ENCODE measurements at places on chromosomes 2 and 18. TPM values are rescaled to one million over a fixed set of nuclear protein-coding genes. Genes with fewer than 3 reads are reported as not detected.

Gene IL36RN
- total RNA-seq: not detected

Gene NCKAP5
- total RNA-seq: 20.2 TPM

Gene CD28
- 3.0 TPM for total RNA-seq

Gene IL37
- total RNA-seq: not detected

Gene RRM2
- total RNA-seq: 15.6 TPM

Gene CRYGD
- total RNA-seq: not detected

Gene FMNL2
- 45.6 TPM for total RNA-seq

Gene C2orf81
- 16.9 TPM for total RNA-seq

GRCh38 chr2:41872646-41873045 is 175.2 kb upstream of the PKDCC start:
- no peak overlapping the region for H3K4me3 ChIP-seq
- no peaks in the 10 kb centered on the region for H3K27me3 ChIP-seq
- no peak overlapping the region for H3K27ac ChIP-seq
- no peak for DNase-seq
- H3K36me3 ChIP-seq: no peaks in the 10 kb centered on the region

GRCh38 chr2:27378096-27378808 is 2.3 kb downstream of the ZNF513 start:
- no peak overlapping the region for H3K4me3 ChIP-seq
- peaks cover 56% of the 10 kb centered on the region for H3K36me3 ChIP-seq
- H3K27me3 ChIP-seq: no peaks in the 10 kb centered on the region
- no peak for DNase-seq
- H3K4me1 ChIP-seq: peaks cover 4% of the 10 kb centered on the region

- no peak overlapping the region for H3K27ac ChIP-seq
- H3K27me3 ChIP-seq: no peaks in the 10 kb centered on the region
- peaks cover 23% of the 10 kb centered on the region for H3K4me1 ChIP-seq
Observed at GRCh38 chr2:239247401-239248245, 153.2 kb downstream of the HDAC4 start.

DNA sequence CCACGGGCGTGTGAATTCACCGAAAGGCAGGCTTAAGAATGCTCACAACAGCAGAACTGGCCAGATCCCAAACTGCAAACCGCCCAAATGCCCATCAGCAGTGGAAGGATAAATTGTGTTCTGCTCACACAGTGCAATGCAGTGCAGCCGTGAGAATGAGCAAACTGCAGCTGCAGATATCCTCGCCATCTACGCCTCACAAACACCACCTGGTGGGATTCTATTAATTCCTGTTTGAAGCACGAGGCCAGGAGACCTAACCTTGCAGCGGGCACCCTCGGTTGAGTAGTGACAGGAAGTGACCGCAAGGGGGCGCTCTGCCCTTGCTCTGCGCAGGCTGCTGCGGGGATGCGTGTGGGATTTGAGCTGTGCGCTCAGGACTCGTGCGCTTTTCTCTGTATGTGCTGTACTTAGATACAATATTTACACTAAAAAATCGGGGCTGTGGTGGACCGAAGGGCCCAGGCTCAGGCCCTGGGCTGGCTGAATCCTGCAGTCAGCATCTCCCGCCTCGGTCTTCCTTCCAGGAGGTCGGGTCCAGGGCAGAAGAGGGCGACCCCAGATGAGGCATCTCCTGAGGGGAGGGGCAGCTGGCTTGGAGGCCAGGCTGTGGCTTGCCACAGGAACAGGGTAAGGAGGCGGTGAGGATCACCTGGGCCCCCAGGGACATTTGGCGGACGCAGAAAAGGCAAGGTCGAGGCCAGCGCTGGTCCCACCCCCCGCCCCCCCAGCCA is 19.8 kb upstream of the PDIA6 start:
- peaks cover 3% of the 10 kb centered on the region for H3K4me1 ChIP-seq
- H3K27ac ChIP-seq: no peak overlapping the region
- H3K36me3 ChIP-seq: no peaks in the 10 kb centered on the region

GRCh38 chr2:128354726-128355470 is 36.2 kb upstream of the HS6ST1 start:
- H3K27me3 ChIP-seq: no peaks in the 10 kb centered on the region
- DNase-seq: no peak
- no peaks in the 10 kb centered on the region for H3K4me1 ChIP-seq
- no peak overlapping the region for H3K4me3 ChIP-seq
- H3K27ac ChIP-seq: no peak overlapping the region

GRCh38 chr18:9851511-9851910 is 34.3 kb upstream of the TXNDC2 start:
- H3K4me1 ChIP-seq: no peaks in the 10 kb centered on the region
- H3K27me3 ChIP-seq: no peaks in the 10 kb centered on the region
- H3K27ac ChIP-seq: no peak overlapping the region
- no peak for DNase-seq
- no peaks in the 10 kb centered on the region for H3K36me3 ChIP-seq

DNA sequence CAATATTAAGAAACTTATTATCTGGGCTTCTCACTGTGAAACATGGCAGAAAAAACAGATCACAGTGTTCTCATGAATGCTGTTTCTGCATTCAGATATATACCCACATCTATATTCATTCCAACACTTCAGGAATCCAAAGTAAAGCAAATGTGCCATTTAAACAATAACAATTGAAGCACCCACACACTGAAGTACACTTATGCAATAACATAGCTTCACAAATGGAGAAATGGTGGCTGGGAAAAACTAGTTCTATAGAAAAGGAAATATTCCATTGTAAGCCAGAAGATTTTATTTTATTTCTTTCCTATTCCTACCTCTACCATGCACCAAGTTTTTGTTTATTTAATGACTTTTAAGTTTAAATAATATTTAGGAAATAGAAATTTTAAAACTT is 111.9 kb downstream of the DPP4 start:
- H3K27ac ChIP-seq: no peak overlapping the region
- no peaks in the 10 kb centered on the region for H3K4me1 ChIP-seq
- H3K36me3 ChIP-seq: no peaks in the 10 kb centered on the region
- no peaks in the 10 kb centered on the region for H3K27me3 ChIP-seq

GRCh38 chr18:71252351-71252865 is 963.6 kb downstream of the SOCS6 start:
- no peaks in the 10 kb centered on the region for H3K4me1 ChIP-seq
- H3K4me3 ChIP-seq: no peak overlapping the region
- no peaks in the 10 kb centered on the region for H3K36me3 ChIP-seq
- no peaks in the 10 kb centered on the region for H3K27me3 ChIP-seq

DNA sequence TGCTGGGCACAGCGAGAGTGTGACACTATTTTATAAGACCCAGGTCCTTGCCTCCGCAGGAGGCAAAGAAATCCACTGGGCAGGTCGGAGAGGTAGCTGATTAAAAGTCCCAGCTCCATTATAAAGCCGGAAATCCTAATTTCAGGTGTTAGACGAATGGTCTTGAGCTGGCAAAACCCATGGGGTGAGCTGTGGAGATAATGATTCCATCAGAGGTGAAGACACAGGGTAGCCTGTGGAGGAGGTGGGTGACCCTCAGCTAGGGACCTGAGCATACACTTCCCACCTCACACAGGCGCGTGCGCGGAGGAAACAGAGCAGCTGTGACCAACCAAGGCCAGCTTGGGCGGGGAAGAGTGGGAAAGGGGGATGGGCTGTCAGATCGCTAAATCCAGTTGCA is 201.7 kb upstream of the CXCR4 start:
- no peak overlapping the region for H3K4me3 ChIP-seq
- H3K27me3 ChIP-seq: no peaks in the 10 kb centered on the region
- DNase-seq: no peak
- no peak overlapping the region for H3K27ac ChIP-seq
- H3K36me3 ChIP-seq: no peaks in the 10 kb centered on the region

GRCh38 chr18:2442006-2442405 is 129.3 kb downstream of the METTL4 start:
- no peaks in the 10 kb centered on the region for H3K27me3 ChIP-seq
- no peaks in the 10 kb centered on the region for H3K36me3 ChIP-seq
- DNase-seq: no peak
- H3K4me3 ChIP-seq: no peak overlapping the region
- no peaks in the 10 kb centered on the region for H3K4me1 ChIP-seq

- no peaks in the 10 kb centered on the region for H3K4me1 ChIP-seq
- H3K36me3 ChIP-seq: no peaks in the 10 kb centered on the region
- no peak for DNase-seq
Observed at GRCh38 chr2:98634406-98635092, 26.2 kb downstream of the UNC50 start.

GRCh38 chr2:215503381-215503780 is 67.5 kb upstream of the FN1 start:
- no peaks in the 10 kb centered on the region for H3K36me3 ChIP-seq
- DNase-seq: no peak
- H3K4me3 ChIP-seq: no peak overlapping the region
- no peak overlapping the region for H3K27ac ChIP-seq
- H3K4me1 ChIP-seq: no peaks in the 10 kb centered on the region
- no peaks in the 10 kb centered on the region for H3K27me3 ChIP-seq

DNA sequence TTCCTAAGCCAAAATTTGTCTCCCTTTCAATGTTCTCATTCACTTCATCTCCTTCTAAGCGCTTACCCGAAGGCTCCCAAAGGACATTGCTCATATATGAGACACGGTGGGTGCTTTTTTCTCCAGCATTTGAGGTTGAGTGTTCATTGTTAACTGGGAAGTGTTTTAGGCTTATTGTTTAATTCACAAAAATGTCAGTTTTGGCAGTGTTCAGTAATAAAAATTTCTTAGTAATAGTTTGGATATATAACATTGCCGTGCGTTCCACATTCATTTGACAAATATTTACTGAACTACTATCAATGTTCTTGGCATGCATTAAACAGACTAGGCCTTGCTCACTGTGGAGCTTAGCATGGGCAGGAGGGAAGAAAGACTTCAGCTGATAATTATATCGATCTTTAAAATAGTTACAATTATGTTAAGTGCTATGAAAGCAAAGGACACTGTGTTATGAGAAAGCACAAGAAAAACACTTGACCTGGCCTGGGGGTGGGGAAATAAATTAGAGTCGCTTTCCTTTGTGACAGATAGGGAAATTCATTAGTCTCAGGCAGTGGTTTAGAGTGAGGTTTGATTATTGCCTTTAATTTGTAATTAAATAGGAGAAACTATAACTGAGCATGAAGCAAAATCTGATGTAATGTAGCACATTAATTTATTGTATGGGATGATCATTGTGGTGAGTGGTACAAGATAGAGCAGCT is 82.2 kb upstream of the DOCK10 start:
- H3K27me3 ChIP-seq: no peaks in the 10 kb centered on the region
- no peak for DNase-seq
- H3K4me3 ChIP-seq: no peak overlapping the region
- H3K27ac ChIP-seq: no peak overlapping the region
- H3K4me1 ChIP-seq: no peaks in the 10 kb centered on the region
- no peaks in the 10 kb centered on the region for H3K36me3 ChIP-seq

DNA sequence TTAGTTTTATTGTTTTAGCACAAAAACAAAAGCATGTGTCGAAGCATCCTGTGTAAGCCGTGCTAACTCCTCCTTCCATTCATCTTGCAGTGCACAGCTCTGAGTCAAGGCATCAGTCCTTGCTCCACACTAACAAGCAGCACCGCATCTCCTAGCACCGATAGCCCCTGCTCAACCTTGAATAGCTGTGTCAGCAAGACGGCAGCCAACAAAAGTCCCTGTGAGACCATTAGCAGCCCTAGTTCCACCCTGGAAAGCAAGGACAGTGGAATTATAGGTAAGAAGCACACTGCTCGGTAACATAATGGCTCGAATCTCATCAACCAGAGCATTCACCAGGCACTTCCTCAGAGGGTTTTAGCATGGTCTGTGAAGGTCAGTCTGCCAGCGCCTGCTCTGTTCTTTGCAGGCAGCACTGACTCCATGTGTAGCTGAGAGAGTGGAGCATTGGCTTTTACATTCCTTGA is 136.2 kb downstream of the WDSUB1 start:
- no peaks in the 10 kb centered on the region for H3K27me3 ChIP-seq
- no peak for DNase-seq
- peak overlapping the region; percentile 60 for H3K27ac ChIP-seq
- H3K4me3 ChIP-seq: no peak overlapping the region

DNA sequence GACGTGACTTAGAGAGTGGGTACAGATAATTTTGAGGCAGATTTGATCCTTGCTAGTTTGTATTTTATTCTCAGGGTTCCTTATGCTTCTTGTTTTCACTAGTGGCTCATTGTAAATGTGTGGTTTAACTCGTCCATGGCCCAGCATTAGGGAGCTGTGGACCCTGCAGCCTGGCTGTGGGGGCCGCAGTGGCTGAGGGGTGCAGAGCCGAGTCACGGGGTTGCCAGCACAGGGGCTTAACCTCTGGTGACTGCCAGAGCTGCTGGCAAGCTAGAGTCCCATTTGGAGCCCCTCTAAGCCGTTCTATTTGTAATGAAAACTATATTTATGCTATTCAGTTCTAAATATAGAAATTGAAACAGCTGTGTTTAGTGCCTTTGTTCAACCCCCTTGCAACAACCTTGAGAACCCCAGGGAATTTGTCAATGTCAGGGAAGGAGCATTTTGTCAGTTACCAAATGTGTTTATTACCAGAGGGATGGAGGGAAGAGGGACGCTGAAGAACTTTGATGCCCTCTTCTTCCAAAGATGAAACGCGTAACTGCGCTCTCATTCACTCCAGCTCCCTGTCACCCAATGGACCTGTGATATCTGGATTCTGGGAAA is 269.9 kb downstream of the MYT1L start:
- no peak for DNase-seq
- H3K27ac ChIP-seq: no peak overlapping the region
- peaks cover 3% of the 10 kb centered on the region for H3K27me3 ChIP-seq
- no peaks in the 10 kb centered on the region for H3K4me1 ChIP-seq
- H3K36me3 ChIP-seq: no peaks in the 10 kb centered on the region
- H3K4me3 ChIP-seq: no peak overlapping the region

- H3K27me3 ChIP-seq: no peaks in the 10 kb centered on the region
- H3K36me3 ChIP-seq: peaks cover 14% of the 10 kb centered on the region
- H3K27ac ChIP-seq: no peak overlapping the region
Observed at GRCh38 chr2:224570328-224570993, 14.7 kb downstream of the CUL3 start.

DNA sequence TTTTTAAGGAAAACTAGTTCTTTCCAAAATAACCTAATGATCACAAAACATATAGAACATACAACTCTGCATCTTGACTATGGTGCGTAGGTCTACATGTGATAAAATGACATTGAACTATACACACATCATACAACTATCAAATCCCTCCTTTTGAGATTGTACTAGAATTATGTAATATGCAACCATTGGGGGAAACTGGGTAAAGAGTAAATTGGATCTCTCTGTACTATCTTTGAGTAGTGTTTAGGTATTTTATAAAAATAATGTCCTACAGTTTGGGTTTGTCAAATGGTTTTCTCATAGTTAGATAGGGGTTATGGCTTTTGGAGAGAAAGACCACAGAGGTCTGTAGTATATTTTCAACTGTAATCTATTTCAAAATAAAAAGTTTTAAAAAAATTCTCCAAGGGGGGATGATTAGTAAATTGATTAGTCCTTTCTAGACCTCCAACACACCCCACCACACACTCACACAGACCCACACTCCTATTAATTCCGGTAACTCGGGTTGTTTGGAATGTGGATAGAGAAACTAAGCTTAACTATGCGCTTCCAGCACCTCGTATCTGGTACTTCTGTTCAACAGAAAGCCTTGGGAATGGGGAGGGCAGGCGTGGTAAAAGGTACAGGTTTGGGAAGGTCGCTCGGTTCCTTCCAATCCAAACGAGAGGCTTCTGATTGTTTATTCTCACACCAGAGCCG is 695 bp upstream of the BIRC6 start:
- H3K36me3 ChIP-seq: no peaks in the 10 kb centered on the region
- no peak for DNase-seq
- H3K27me3 ChIP-seq: no peaks in the 10 kb centered on the region
- H3K4me3 ChIP-seq: peak overlapping the region; percentile 76

All from lung (tissue), 17 donors.